ENCODE measurements at places on chromosomes 2 and 18.

GRCh38 chr2:53033411-53033810 lies 734.2 kb upstream of the CHAC2 start:
- no peak for DNase-seq

DNA sequence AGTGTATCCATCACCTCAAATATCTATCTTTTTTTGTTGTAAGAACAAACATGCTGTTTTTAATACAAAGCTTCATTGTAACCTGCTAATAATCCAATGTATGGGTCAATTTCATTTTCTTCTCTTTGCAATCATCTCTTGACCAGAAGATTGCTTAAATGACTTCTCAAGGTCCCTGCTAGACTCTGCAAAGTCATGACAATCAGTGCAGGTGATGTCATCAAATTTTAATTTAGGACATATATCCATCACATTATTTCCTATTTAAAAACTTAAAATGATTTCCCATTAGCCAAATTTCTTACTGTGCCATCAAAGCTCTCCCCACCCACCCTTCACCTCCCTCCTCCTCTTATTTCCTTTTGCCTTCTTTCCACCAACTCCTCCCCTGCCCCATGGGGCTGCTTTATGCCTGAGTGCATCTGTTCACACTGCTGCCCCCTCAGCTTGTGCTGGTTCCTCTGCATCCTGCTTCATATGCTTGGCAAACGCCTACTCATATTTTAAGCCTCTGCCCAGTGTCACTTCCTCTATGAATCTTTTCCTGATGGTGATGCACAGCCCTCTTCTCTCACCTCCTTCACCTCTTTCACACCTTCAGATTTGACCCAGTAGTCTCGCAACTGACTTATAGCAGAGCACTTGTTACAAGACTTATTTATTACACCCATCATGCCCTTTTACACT lies 20.3 kb downstream of the PLEK start:
- no peak for DNase-seq

DNA sequence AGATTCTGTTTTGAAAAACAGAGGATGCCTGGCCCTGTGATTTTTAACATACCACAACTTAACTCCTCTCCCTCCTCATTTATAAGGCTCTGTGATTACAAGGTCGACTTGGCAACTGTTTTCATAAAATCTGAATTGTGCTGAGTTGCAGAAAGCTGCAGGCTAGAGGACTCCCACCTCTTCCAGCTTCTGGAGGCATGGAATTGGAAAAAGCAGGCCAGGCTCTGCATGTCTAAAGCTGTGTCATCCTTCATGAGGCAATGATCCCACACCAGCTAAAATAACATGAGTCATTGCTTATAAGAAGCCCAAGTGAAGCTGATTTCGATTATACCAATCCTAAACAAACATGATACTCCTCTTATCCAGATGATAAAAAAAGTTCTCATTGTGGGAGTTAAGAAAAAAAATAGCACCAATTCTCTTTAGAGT lies 11.7 kb downstream of the ARHGAP28 start:
- DNase-seq: no peak

GRCh38 chr2:170155022-170155722 lies 22.8 kb upstream of the MYO3B start:
- DNase-seq: no peak

GRCh38 chr18:39839782-39840181 lies 2115.3 kb upstream of the PIK3C3 start:
- no peak for DNase-seq

DNA sequence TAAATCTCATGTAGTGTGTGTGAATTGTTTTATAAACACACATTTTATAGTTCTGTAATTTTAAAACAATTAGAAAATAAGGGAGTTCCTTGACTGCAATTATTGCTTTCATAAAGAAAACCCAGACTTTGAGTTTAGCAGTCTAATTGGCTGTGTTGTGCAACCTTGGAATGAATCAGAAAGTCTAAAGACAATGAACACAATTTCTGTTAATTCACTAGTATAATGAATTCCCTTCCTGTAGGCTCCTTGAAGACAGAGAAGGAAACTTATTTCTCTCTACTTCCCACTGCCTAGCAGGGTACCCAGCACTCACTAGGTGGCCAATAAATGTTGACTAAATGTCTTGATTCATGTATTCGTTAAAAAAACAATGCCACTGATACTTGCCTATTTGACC lies 79.9 kb downstream of the ANTXR1 start:
- no peak for DNase-seq

GRCh38 chr2:108061439-108062042 lies 75.2 kb downstream of the SLC5A7 start:
- no peak for DNase-seq

- no peak for DNase-seq
These were observed 721 bp downstream of the METTL5 start for GRCh38 chr2:169823996-169824372.

DNA sequence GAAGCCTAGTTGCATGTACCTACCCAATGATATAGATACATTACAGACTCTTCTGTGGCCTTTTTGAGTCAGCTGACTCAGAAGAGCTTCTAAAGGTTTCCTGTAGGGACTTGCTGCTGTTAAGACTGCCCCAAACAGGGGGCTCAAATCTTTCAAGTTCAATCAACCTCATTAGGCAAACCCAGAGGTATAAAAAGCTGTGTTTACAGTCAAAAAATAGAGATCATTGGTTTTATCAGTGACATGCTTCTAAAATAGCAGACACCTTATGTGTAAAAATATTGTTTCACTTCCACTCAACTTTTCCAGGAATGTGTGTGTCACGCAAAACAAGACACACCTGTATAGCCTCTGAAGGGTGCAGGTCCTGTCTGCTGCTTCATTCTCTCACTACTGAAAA lies 624.3 kb upstream of the FANCL start:
- no peak for DNase-seq

DNA sequence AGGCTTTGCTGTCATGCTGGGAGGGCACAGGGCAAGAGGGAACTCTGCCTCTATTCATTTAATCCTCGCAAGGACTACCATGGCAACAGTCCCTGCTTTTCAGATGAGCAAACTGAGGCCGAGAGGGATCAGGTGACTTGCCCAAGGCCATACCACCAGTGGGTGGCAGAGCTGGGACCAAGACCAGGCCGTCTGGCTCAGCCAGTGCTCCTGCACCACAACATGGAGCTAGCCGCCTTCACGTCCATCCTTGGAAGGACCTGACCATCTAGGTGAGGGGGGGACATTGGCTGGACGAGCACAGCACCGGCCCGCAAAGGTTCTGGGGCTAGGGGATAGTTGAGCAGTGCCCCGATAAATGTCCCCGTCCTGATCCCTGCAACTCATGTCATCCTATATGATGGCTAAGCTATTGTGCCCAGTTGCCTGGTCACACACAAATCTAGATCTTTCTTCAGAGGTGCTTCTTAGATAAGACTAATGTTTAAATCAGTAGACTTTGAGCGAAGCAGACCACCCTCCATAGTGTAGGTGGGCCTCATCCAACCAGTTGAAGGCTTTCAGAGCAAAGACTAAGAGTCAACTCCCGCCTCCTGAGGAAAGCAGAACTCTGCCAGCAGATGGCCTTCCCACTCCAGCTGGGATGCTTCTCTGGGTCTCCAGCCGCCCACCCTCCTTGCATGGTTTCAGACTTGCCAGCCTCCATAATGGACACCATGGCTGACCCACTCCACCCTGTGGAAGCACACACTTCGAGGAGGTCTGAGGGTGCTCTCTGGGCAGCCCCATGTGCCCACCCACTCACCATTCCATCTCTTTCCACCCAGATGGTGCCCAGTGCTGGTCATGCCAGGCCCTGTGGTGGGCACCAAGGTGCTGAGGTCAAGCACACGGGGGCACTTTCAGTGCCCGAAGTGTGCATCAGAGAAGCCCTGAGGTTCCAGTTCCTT lies 214.8 kb upstream of the RAB6C start:
- DNase-seq: no peak

GRCh38 chr2:143720095-143720664 lies 591.0 kb downstream of the ARHGAP15 start:
- DNase-seq: no peak

GRCh38 chr18:46412916-46413315 lies 244.1 kb downstream of the LOXHD1 start:
- no peak for DNase-seq

DNA sequence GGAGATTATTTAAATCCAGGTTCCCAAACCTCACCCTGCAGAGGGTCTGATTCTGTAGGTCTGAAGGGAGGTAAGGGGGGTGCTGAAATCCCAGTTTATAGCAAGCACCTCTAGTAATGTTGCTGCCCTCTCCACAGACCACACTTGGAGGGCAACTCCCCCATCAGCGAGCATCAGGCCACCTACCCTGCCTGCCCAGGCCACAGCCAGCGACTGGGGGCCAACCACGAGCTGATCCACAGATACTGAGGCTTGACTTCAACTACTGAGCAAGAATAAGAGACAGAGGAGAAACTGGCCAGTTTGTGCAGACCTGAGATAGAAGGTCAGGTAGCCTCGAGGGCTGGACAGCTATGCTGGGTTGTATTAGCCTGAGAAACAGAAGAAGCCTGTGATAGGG lies 36.3 kb upstream of the LBH start:
- no peak for DNase-seq

GRCh38 chr2:85048534-85048933 lies 77.6 kb downstream of the KCMF1 start:
- DNase-seq: no peak

- DNase-seq: no peak
These were observed 73.8 kb downstream of the VWC2L start for GRCh38 chr2:214484701-214485100.

- DNase-seq: no peak
These were observed 638.6 kb downstream of the ERBB4 start for GRCh38 chr2:211900000-211900399.

DNA sequence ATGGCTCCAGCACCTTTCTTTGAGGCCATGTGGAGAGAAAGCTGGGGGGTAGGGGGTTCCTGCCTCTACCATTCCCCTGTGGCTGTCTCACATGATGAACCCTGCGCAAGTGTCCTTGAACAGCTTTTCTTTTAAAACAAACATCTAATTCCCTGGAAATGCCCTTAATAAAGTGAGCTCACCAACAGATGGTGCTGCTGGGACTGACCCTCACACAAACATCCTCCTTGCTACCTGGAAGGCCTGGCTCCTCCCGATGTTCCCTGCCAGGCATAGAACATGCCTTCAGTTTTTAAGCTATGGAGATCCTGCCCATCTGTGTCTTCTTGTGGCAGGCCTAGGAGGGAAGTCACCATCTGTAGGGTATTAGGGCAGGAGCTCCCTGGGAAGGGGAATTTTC lies 60.7 kb upstream of the GATA6 start:
- DNase-seq: no peak

GRCh38 chr2:3543023-3543683 lies 15.0 kb downstream of the RNASEH1 start:
- DNase-seq: no peak

- no peak for DNase-seq
These were observed 966.3 kb upstream of the POU3F3 start for GRCh38 chr2:103887625-103888024.

DNA sequence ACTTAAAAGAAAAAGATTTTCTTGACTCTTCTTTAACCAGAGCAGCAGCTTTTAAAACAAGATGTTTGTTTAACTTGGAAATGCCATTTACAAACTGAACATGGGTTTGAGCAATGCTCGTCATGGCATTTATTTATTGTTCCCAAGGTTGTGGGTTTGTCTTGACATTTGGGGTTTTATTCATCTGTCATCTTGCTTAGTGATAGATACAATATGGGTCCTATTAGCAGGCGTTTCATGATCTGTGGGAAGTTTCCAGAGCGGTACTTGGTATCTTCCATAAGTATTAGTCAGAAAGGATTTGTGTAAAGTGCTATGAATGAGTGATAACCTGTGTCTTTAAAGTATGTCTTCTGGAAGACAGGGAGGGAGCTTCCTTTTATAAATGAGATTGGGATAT lies 29.9 kb upstream of the MGAT5 start:
- no peak for DNase-seq

- no peak for DNase-seq
These were observed 188.2 kb downstream of the ZFP36L2 start for GRCh38 chr2:43038034-43038695.

DNA sequence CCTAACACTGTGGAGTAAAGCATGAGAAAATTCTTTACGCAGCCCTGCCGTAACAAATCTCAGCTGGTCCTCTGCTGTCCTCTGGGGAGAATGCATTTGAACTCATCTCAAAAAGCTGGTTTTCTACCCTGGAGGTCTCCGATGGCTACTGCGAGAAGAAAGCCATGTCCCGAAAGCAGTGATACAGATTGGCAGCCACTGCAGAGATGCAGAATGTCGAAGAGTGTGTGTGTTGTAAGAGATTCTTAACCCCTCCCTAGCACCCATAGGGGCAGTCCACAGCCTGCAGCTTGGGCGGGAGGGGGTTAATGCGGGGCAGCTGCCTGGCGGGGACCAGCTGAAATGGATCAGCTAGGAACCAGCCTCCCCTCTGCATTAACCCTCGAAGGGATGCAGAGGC lies 235.9 kb downstream of the ZNF516 start:
- DNase-seq: no peak

- no peak for DNase-seq
These were observed 147.4 kb downstream of the ZEB2 start for GRCh38 chr2:144372410-144373080.

DNA sequence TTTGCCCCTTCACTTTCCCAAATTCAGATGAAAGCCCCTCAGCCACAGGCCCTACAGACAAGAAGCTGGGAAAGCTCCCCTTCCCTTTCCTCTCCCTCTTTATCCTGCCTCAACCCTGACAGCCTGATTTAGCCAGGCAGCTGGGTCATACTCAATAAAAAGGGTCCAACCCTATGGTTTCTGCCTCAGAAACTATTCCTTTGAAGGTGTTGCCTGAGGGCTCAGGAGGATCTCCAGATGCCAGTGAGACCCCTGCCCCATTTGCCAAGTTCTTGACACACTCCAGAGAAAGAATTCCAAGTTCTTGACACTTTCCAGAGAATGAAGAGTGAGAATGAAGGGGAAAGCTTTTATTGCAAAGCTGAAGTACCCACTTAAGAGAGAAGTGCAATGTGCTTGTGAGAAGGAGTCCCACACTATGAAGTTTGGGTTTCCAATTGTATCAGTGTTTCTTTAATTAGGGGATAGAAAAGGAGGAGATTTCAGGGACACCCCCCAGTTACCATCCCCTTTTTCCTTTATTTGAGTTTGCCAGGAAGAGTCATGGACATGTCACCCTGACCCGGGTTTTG lies 576.2 kb downstream of the METTL4 start:
- no peak for DNase-seq

- no peak for DNase-seq
These were observed 145.9 kb downstream of the RTP5 start for GRCh38 chr2:242015108-242016065.

DNA sequence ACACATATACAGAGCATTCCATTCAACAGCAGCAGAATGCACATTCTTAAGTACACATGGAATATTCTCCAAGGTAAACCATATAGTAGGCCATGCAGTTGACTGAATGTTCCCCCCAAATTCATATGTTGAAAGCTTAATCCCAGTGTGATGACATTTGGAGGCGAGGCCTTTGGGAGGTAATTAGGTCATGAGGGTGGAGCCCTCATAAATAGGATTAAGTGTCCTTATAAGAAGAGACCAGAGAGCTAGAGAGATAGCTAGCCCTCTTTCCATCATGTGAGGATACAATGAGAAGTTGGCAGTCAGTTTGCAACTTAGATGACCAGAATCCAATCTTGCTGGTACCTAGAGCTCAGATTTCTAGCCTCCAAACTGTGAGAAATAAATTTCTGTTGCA lies 27.6 kb downstream of the TMEM185B start:
- DNase-seq: no peak

- no peak for DNase-seq
These were observed 206.6 kb downstream of the DYSF start for GRCh38 chr2:71659868-71660518.
